Aorta (tissue), 5 donors: ENCODE measurements at places on chromosomes 1 and 21. TPM values are rescaled to one million over a fixed set of nuclear protein-coding genes. Genes with fewer than 3 reads are reported as not detected.

DNA sequence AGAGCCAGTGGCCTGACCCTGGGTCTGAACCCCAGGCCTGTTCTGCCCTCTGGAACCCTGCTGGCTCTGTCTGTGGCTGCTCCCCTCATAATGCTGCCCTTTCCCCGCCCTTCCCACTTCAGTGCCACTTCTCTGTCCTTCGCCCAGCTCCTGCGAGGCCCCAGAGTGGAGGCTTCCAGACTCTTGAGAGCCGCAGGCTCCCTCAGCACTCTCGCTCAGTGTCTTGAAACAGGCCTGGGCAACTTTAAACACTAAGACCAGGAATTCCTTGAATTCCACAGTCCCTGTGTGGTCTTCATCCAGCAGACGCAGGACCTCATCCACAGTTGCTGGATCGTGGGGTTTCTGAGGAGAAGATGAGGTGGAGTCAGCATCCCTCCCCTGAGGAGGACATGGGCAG, 3.5 kb downstream of the CRNN start:
- no peak for DNase-seq
- H3K4me1 ChIP-seq: no peaks in the 10 kb centered on the region
- no peak overlapping the region for H3K27ac ChIP-seq
- H3K36me3 ChIP-seq: no peaks in the 10 kb centered on the region

- no peak overlapping the region for H3K27ac ChIP-seq
- DNase-seq: no peak
- H3K4me1 ChIP-seq: peaks cover 9% of the 10 kb centered on the region
- no peaks in the 10 kb centered on the region for H3K36me3 ChIP-seq
Measured at GRCh38 chr1:3336641-3337630, 117.5 kb upstream of the ARHGEF16 start.

DNA sequence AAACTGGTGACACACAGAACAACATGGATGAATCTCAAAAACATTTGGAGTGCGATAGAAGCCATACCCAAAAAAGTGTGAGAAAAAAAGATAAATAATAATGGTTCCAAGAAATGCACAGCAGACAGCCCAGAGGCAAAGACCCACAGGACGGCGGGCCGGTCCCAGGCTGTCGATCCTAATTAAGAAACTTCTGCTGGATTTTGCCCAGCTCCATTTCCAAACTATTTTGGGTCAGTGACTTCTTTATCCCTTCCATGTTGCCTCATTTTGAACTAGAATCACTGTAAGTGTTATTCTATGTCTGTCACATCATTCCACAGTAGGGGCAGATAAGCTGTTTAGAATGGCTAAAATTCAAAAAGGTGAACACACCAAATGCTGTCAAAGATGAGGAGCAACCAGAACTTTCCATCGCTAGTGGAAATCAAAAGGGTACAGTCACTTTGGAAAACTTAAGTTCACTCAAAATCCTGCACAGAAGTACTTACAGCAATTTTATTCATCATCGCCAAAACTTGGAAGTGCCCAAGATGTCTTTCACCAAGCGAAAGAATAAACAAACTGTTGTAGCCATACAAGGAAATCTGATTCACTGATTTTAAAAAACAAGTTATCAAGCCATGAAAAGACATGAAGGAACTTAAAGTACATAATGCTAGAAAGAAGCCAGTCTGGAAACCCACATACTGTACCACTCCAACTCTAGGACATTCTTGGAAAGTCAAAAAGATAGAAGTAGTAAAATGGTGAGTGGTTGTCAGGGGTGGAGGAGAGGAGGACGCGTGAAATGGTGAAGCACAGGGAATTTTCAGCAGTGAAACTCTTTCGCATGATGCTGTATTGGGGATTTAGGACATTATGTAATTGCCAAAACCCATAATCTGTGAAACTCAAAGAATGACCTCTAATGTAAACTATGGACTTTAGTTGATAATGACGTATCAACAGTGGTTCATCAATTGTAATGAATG, 7.5 kb downstream of the NBPF1 start:
- DNase-seq: peak; percentile 42
- no peak overlapping the region for H3K4me3 ChIP-seq
- no peaks in the 10 kb centered on the region for H3K27me3 ChIP-seq
- H3K27ac ChIP-seq: no peak overlapping the region

DNA sequence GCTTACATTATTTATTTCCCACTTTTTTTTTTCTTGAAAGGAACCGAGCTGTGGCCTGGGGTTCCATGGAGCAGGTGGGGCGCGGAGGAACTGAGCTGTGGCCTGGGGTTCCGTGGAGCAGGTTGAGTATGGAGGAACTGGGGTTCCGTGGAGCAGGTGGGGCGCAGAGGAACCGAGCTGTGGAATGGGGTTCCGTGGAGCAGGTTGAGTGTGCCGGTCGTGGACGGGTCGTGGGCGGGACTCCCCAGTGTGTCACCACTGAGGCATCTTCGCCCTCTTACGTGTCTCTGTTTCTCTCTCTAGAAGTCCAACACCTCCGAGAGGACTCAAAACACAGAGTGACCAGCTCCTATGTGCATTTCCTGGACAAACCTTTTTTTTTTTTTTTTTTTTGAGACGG, 1.2 kb upstream of the SCNN1D start:
- DNase-seq: no peak
- H3K36me3 ChIP-seq: no peaks in the 10 kb centered on the region
- H3K27ac ChIP-seq: no peak overlapping the region
- H3K4me3 ChIP-seq: no peak overlapping the region

Gene OR2AK2
- total RNA-seq: not detected

Gene CD1C
- not detected for total RNA-seq

Gene ASPM
- 0.42 TPM for total RNA-seq
